ENCODE measurements at places on chromosomes 7 and 10.

GRCh38 chr10:35234073-35234472 is 102.2 kb upstream of the CCNY start:
- no peak for DNase-seq

- DNase-seq: no peak
Observed at GRCh38 chr7:129225931-129226572, 1.2 kb downstream of the AHCYL2 start.

GRCh38 chr10:80173466-80173865 is 31.9 kb downstream of the ANXA11 start:
- no peak for DNase-seq

DNA sequence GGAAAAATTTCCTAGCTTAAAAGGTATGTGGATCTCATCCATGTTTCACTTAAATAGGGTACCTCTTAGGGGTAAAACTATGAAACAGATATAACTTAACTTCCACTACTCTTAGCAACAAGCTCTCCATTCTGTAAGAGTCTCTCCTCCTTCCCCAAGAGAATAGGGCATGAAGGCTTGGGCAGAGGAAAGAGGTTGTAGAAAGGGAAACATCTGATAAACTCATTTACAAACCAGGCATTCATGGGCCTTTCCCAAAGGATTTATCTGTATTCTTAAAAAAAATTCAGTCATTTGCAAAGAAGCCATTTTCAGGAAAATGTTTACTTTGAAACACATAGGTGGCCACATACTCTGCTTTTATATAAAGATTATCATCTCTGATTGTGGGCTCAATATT is 82.7 kb downstream of the SEMA3A start:
- no peak for DNase-seq

- DNase-seq: no peak
Observed at GRCh38 chr7:123075838-123076467, 80.5 kb upstream of the TAS2R16 start.

DNA sequence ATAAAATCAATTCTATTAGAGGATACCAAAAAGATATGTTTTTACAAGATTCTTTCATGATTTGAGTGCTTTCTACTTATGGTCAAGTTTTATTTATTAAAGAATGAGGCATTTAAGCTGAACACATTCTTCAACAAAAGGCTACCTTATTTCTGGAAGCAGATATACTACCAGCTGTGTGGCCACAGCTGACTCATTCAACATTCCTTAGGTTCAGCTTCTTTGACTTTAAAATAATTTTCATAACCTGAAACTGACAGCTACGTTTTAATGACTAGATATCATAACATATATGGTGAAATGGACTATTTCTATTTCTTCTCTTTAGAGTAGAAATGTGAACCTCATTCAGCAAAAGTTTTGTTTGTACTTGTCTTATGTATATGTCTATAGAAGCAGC is 414.2 kb upstream of the SEMA3C start:
- no peak for DNase-seq

GRCh38 chr7:44911911-44912310 is 26.6 kb upstream of the PURB start:
- no peak for DNase-seq

DNA sequence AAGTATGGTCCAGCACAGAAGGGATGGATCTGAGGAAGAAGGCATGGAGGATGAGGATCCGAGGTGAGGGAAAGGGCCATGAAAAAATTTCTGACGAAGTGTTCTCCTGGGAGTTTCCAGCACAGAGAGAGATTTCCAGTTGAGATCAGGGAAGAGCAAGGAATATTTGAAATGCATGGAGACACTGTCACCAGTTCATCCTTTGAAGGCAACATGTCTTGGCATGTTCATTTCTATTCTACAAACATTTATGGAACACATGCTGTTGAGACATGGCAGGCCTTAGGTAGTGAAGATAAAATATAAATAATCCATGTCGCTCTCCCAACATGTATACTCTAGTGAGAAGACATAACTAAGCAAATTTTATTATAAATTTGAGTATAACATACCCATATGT is 234.0 kb upstream of the TCF7L2 start:
- DNase-seq: no peak

DNA sequence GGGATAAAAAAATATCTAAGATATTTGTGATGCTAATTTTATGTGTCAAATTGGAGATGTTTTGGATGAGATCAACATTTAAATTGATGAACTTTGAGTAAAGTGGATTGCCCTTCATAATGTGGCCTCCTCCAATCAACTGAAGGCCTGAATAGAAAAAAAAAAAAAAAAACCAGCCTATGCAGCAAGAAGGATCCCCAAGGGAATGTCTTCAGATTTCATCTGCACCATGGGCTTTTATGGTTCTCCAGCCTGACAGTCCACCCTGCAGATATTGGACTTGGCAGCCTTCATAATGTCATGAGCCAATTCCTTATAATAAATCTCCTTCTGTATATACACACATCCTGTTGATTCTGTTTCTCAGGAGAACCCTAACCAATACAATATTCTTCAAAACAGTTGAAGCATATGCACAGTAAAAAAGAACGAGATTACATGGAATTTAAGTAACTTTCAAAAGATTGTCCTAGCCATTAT is 316.9 kb upstream of the PLXDC2 start:
- DNase-seq: no peak

DNA sequence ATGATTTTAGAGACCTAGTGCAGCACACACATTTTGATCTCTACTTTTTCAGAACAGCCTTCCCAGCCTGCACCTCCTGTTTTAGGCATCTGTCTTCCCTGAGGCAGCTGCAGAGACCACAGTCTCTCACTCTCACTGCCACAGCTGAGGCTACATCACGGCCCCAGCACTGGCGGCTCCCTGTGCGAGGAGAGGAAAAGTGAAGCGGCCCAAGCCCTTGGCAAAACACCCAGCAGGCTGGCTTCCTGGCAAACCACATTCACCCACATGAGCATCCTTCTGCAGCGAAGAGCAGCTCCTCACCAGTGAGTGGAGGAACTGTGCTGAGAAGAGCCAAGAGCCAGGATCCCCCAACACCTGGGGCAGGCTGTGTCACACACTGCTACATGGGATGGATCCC is 14.0 kb downstream of the HUS1 start:
- no peak for DNase-seq

DNA sequence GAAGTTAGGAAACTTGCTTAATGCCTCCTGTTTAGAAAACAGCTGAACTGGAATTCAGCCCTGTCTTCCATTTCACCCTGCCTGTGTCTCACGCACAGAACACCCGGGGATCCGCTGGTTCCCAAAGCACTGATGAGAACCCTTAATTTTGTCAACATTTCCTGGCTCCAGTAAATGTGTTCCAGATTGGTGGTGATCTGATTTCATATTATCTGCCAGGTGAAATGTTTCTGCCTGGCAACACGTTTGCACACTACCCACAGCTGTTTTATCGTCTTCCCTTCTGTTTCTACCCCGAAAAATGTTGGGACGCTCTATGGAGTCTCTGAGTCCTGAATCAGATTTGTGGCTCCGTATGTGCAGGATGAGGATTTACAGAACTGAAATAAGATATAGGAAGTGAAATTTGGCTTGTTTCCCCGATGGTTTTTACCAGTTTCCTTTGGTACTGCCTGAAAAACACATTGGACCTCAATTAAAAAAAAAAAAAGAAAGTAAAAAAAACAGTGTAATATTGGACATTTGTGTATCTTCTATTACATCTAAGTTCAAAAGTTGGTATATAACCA is 29.0 kb downstream of the MRC1 start:
- peak; percentile 16 for DNase-seq

DNA sequence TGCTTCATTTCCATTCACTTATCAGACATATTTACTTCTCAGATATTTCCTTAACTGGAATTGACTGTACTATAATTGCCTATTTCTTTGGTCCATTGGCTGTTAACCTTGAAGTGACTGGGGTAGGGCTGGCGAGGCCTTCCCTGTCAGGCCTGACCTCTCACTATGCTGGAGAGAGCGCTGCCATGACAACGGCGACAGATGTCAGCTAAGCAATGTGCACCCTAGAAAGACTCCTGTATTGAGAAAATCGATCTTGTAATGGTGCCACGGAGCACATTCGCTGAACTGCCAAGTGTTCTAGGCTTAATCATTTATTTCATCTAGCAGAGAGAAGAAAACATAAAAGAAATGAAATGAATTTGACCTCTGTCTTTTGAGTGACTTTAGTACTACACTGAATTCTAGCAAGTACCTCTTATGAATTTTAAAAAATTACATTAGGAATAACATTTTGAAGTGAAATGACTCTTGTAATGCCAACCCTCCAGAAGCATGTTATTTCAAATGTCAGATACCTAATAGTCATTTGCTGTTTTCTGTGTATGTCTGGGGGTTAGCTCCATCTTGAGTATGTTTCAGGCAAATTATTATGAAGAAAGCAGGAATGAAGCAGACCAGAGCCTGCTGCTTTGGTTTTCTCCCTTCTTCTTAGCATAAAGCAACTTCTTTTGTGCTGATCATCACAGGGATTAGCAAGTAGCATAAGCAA is 148.0 kb downstream of the SNX10 start:
- no peak for DNase-seq

DNA sequence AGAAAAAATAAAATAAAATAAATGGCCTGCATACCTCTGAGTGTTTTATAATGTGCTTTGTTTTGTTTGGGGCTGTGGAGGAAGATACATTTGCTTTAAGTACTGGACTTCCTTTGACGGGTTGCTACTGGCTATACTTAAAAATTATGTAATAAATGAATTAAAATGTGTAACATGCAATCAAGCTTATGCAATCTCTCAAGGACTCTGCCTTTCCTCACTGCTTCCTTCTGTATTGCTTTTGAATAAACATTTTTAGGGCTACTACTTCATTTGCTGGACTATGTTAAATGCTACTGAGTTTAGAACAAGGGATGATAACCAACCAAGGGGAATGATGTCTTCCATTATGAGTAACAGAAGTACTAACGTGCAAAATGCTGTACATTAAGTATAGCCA is 91.6 kb downstream of the ETV1 start:
- no peak for DNase-seq

- no peak for DNase-seq
Observed at GRCh38 chr10:633279-634245, 55.9 kb downstream of the DIP2C start.

GRCh38 chr7:2805213-2805944 is 38.7 kb downstream of the GNA12 start:
- DNase-seq: no peak

GRCh38 chr7:159114981-159115380 is 29.7 kb downstream of the VIPR2 start:
- peak; percentile 39 for DNase-seq

DNA sequence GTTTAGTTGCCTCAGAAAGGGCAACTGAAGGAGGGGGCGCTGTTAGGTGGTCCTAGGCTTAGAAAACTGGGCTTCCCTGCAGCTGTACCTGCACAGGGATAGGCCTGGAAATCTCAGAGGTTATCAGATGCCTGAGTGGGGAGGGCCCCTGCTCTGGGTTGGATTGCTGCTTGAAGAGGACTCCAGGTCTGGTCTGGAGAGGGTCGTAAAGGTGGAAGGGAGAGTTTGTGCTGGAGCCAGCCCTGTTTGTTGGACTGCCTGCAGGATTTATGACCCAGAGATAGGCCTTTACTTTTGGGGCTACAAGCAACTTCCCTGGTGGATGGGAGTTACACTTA is 765.9 kb downstream of the GRID1 start:
- no peak for DNase-seq

DNA sequence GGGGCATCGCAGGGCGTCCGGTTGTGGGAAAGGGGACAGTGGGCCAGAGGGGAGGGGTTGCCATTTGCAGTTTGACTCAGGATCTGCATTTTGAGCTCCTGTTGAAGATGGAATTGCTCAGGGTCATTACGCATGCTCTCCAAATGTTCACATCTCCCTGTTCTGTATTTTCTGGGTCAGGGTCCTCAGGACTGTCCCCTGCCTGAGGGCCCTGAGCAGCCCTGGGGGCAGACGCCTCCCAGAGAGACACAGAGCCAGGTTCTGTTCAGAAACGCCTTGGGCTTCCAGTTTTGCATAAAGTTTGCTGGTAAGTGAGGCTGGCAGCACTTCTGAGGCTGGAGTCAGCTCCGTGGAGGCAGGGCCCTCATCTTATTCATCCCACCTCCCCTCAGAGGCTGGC is 34.1 kb upstream of the NUB1 start:
- no peak for DNase-seq

GRCh38 chr7:83339907-83340306 is 177.2 kb upstream of the PCLO start:
- no peak for DNase-seq

GRCh38 chr7:45186261-45186813 is 28.7 kb downstream of the RAMP3 start:
- DNase-seq: no peak

GRCh38 chr10:485776-486175 is 203.7 kb downstream of the DIP2C start:
- no peak for DNase-seq

DNA sequence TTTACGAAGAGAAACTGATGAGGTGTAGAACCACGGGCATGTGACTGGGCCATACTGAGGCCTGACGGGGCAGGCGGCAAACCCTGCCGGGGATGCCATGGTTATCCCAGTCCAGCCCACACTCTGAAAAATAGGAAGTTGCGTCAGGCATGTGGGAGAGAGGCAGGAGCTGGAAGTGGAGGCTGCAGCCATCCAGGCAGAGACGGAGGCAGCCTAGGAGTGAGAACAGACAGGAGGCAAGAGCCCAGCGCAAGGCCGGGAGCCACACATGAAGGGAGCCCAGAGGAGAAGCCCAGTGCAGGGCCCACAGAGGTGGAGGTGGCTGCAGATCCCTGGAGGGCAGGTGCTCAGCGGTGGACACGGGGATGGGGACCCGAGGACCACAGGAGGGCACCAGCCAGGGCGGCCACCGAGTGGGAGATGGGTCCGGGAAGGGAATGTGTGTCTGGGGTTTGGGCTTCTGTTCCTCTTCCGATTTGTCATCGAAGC is 175.2 kb upstream of the PPP2R2D start:
- no peak for DNase-seq

- no peak for DNase-seq
Observed at GRCh38 chr7:143258831-143259230, 4.4 kb upstream of the GSTK1 start.

- no peak for DNase-seq
Observed at GRCh38 chr7:142961973-142962926, at the start of gene KEL. KEL (minus strand) TSS chr7:142962363; CDS start chr7:142962206, 157 bp downstream.

DNA sequence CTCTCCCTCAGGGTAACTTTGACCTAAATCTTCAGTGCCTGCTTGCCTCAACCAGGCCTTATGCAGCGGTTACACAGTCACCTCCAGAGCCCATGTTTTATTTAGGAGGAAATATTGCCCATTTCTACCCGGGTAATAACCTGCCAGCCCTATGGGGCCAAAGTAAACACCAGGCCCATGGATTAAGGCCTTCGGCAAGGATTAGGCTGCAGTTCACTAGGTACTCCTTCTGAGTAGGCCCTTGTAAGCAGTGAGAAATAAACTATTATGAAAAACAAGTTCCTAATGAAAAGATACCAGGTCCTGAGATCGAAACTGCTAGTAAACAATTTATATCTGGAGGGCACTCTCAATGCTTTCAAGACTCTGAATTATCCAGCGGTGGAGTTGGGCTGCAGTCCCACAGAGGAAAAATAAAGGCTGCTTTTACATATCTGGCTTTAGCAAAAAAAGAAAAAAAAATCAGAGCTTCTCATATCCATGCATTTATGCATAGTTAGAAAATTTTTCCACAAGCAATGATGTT is 3.7 kb upstream of the HOXA10 start:
- no peak for DNase-seq

GRCh38 chr7:112150823-112151641 is 55.2 kb downstream of the DOCK4 start:
- DNase-seq: no peak
